H7 (cell line): ENCODE measurements at places on chromosomes 2 and 18. TPM values are rescaled to one million over a fixed set of nuclear protein-coding genes. Genes with fewer than 3 reads are reported as not detected.
A peak's percentile ranks its signal among the peaks of the same experiment; 100 is the strongest.

DNA sequence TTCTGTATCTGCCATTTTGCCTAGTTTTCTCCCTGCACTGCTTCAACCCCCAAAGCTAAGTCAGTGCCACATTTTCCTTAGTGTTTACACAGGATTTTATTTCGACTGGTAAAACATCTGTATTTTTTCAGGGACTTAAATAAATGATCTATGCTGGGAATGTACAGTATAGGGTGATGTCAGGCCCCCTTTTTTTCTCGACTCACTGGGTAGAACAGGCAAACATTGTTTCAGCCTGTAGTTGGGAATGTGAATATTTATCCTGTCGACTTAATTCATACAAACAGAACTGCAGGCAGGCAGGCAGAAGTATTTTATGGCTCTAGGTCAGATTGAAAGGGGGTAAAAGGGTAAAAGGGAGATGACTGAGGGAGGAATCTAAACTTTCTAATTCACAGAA, 123.5 kb upstream of the ZFP36L2 start:
- DNase-seq, result no peak

DNA sequence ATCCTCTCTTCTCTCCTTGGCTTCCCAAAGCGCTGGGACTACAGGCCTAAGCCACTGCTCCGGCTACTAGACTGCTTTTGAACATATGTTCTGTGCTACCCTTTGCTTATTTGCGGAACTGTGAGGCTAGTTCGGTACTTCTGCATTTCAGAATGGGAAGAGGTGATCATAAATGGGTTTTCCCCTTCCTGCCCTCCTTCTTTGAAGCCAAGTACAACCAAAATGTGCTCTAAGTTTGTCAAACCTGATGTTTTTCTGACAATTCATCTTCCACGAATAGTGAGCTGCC, 1.7 kb upstream of the ESCO1 start:
- DNase-seq, result no peak

GRCh38 chr2:95039363-95039762, 13.9 kb downstream of the MAL start:
- no peak for DNase-seq

DNA sequence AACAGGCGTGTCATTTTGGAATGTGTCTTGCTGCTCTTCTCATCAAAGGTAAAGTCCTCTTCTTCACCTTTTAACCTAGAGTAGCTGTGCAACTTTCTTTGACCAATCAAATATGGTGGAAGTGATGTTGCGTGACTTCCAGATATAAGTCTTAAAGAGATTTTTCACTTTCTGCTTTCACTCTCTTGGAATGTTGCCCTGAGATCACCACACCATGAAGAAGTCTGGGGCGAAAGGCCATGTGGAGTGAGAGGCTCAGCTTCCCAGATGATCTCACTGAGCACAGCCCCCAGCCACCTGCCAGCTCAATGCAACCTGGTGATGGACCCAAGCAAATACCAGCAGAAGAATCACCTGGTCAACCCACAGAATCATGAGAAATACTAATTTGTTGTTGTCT, 7.1 kb upstream of the GALNT3 start:
- DNase-seq, result no peak

- no peak for DNase-seq
Measured at GRCh38 chr2:151067658-151068369, 193.8 kb downstream of the RBM43 start.

DNA sequence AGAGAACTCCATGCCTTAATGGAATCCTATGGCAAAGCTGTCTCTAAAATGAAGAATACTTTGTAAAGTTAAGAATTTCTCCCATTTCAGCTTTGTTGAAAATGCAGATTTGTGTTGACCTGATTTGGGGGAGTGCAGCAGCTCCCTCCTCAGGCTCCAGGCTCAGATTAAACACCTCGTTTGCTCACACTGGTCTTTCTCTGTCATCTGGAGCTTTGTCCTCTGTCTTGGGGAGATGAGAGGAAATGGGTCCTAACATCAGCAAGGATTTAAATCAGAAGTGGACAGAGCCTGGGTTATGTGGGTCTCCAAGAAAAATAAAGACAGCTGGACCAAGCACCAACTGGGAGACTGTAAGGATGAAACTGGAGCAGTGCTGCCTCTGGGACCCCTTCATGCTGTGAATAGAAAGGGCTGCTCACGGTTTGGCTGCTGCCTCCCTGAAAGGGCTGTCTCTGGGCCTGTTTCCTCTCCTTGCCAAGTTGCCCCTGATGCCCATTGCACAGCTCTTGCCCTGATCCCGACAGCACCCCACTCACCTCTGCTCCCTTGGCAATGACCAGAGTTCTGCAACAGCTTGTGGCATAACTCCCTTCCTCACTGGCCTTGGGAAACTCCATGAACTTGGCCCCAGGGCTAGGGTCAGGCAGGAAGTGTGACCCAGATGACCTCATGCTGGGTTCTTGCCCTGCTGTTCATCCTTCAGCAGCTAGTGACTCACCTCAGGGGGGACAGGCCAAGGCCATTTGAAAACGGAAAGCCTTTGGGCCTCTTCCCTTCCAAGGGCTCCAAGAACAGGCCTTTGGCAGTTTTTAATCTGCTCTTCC, 197.2 kb downstream of the CYP26B1 start:
- DNase-seq, result peak; percentile 22

DNA sequence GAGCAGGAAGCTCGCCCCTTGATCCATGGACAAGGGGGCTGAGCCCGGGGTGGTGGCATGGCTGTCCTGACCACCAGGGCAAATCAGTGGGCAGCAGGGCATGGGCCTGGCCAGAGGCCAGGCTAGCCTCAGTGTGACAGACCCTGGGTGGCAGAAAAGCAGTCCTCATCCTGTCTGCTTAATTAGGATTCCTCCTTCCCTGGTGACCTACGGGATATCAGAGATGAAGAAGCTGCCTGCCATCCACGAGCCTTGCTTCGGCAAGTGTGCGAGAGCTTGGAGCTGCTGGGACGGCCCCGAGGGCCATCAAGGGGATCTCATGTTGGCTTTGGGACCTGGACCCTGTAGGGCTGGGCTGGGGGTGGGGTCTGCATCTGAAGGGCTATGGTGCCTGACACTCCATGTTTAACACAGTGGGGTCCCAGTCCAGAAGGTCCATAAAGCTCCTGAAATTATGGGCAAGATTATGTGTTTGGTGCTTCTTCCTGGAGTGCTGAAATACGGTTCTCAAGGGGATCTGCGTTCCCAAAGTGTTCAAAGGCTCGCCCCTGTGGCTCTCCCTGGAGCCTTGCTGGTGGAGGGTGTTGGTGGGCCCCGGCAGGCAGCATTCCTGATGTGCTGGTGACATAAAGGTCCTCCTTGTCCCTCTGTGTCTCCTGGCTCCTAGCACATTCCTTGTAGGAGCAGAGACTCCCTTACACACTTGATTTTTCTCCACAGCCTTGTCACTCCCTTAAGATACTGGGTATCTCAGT, 52.6 kb downstream of the KCNIP3 start:
- peak; percentile 21 for DNase-seq

DNA sequence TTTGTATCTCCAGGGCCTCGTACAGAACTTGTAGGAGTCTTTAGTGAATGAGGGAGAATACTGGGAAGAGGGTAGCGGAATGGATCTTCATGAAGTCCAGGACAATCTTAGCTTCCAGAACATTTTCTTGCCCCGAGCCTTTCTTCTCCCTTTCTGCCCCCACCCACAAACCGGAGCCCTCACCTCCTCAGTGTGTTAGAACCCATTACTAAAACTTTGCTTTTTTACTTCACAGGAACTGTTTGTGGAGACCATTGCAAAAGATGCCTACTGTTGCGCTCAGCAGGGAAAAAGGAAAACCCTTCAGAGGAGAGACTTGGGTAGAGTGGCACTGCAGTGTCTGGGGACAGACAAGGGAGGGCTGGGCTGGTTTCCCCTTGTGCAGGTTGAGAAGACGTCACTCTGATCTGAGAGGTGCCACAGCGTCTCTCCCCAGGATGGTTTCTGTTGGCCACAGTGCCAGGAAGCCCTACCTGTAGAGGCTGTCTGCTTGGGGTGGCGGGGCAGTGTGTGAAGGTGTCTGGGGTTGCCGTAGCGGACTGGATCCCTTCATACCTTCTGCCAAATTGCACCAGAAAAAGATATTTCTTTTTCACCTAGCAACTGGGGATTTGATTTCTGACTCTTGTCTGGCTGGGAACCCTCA, 786 bp downstream of the POLE4 start:
- DNase-seq, result no peak

DNA sequence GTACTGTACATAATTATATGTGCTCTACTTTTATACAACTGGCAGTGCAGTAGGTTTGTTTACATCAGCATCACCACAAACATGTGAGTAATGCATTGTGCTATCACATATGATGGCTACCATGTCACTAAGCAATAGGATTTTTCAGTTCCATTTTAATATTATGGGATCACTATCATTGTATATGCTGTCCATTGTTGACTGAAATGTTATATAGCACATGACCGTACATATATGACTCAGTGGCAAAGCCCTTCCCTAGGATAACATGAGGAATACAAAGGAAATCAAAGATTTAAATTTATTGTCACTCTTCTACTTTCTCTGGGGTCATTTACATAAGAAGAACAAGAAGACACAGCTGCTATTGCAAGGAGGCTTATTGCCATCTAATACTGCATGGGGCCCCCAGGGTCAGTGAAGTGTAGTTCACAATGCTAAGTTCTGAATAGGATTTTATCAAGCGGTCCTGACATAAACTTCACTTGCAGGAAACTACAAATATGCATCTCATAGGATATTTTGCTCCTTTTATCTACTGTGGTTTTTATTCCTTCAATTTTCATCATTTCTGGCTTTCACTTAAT, 21.8 kb downstream of the PDE1A start:
- peak; percentile 6 for DNase-seq

DNA sequence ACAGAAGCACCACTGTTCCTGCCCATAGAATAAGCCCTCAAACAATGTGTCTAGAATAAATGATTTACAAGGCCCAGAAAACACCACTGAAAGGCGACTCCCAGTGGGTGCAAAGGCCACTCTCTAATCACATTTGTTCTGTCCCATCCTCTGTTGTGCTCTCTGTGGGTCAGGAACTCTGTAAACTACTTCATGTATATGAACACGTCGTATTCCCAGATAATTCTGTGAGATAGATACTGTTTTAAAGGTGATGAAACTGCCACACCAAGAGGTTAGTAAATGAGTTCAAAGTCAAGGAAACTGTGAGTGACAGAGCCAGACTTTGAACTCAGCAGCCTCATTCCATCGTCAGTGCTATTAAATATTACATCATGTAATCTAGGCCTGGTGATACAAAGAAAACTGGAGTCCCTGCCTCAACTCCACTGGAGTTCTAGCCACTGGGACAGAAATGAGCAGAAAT, 269.7 kb upstream of the DCC start:
- DNase-seq, result no peak

DNA sequence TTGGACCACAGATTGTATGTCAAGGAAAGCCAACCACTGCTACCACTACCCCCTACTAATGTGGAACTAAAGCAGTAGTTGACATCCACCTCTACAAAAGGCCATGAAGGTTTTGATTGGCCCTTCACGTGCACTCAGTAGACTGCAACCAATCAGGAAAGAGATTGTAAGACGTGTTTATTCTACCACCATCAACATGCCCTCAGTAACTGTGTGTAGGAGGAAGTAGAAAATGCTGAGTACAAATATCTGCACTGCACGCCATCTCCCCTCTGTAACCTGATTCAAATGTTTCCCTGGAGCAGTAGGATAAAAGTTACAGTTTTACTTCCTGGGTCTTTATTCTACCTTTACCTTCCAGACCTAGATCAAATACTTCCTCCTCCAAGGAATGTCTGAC, 2.9 kb upstream of the CASP10 start:
- DNase-seq, result no peak

DNA sequence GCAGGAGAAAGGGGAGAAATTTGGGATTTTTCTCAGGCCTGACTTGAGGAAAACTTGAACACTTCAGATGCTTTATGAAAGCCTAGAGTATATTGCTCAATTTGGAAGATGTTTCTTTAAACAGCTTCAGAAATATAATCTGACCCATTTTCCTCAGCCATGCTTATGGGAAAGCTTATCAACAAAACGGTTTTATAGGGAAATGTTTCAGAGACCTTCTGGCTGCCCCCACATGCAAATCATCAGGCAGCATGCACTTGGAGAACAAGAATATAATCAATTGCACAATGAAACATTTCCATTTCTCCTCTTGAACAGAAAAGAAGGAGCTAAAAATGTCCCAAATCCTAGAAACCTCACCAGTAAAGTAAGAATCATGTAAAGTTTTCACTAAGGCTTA, 411.2 kb upstream of the ETAA1 start:
- no peak for DNase-seq

DNA sequence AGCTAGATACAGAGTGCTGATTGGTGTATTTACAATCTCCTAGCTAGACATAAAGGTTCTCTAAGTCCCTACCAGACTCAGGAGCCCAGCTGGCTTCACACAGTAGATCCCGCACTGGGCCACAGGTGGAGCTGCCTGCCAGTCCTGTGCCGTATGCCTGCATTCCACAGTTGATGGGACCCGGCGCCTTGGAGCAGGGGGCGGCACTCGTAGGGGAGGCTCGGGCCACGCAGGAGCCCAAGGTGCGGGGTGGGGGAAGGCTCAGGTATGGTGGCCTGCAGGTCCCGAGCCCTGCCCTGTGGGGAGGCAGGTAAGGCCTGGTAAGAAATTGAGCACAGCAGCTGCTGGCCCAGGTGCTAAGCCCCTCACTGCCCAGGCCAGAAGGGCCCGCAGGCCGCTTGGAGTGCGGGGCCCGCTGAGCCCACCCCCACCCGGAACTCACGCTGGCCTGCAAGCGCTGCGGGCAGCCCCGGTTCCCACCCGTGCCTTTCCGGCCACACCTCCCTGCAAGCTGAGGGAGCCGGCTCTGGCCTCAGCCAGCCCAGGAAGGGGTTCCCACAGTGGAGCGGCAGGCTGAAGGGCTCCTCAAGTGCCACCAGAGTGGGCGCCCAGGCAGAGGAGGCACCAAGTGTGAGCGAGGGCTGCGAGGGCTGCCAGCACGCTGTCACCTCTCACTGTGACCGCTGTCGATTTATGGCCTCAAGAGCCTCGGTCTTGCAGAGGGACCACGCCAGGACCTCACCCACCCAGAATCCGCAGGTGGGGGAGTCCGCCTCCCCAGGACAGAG, 76.5 kb downstream of the MEX3C start:
- DNase-seq, result no peak

- DNase-seq, result no peak
Measured at GRCh38 chr2:158624071-158624667, 167.4 kb downstream of the PKP4 start.

DNA sequence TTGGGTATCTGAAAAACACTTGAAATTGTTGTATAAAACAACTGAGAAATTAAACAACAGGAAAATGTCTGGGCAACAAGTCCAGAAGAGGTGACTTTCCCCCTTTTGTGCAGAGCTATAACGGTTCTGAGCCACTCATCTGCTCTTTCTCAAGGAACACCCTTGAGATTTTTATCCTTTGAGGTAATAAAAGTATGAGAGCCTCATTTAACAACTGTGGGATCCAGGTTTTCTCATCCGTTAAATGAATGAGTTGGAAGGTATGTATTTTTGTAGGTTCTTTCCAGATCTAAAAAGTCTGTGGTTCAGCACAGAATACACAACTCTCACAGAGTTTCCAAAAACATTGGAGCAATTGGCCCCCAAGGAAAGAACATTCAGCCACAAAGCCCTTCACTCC, 93.0 kb downstream of the ANKRD44 start:
- DNase-seq, result no peak

MRPS9 gene
- 55.4 and 80.3 TPM in 2 replicates for total RNA-seq

SLC40A1 gene
- total RNA-seq, result 0.55 and 1.9 TPM in 2 replicates

CD226 gene
- total RNA-seq, result not detected in 2 replicates

MOCOS gene
- 1.7 and 2.4 TPM in 2 replicates for total RNA-seq

ZNF396 gene
- 1.4 and 2.0 TPM in 2 replicates for total RNA-seq

TMEM198 gene
- total RNA-seq, result 2.9 and 4.2 TPM in 2 replicates

POTEE gene
- total RNA-seq, result 0.28 and 0.70 TPM in 2 replicates
